ENCODE measurements at places on chromosomes 7 and 10. TPM values are rescaled to one million over a fixed set of nuclear protein-coding genes. Genes with fewer than 3 reads are reported as not detected.

GRM3 gene
- not detected for total RNA-seq

- H3K27ac ChIP-seq: no peak overlapping the region
- no peak for DNase-seq
- no peaks in the 10 kb centered on the region for H3K4me1 ChIP-seq
- no peaks in the 10 kb centered on the region for H3K36me3 ChIP-seq
- no peak overlapping the region for H3K4me3 ChIP-seq
- H3K27me3 ChIP-seq: no peaks in the 10 kb centered on the region
These were observed 237.4 kb downstream of the PCLO start for GRCh38 chr7:82925331-82925730.

ABLIM1 gene
- total RNA-seq: 18.5 TPM

DNA sequence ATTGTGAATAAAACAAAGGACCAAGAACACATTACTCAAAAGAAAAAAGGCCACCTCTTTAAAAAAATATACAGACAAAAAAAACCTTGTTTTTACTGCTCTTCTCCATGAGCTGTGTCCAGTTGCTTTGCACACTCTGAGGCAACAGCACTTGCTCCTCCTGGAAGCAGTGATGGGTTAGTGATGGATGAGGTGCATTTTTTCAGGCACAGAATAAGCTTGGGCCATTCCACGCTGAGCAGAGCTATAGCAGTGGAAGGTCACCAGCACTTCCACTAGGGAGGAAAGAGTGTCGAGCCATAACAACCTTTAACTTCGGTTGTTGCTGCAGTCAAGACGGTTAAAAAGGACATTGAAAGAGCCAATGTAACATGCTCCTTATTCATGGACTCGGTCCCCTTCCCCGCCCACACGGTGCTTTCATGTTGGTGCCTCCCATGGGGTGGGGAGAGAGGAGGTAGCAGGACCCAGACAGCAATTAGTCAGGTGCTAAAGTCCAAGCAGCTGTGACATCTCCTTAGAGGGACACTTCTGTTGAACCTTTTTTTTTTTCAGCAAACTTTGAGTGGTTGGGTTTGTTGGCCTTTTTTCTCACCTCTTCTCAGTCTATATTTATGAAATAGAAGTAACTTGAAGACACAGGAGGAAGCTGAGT, 136.5 kb upstream of the ADARB2 start:
- H3K27me3 ChIP-seq: peaks cover 3% of the 10 kb centered on the region
- H3K4me3 ChIP-seq: no peak overlapping the region
- H3K27ac ChIP-seq: no peak overlapping the region
- H3K36me3 ChIP-seq: no peaks in the 10 kb centered on the region
- DNase-seq: peak; percentile 41
